ENCODE measurements at places on chromosomes 5 and 9.

- DNase-seq, result peak; percentile 8
These were observed 61.0 kb upstream of the ADAMTS2 start for GRCh38 chr5:179406031-179406961.

DNA sequence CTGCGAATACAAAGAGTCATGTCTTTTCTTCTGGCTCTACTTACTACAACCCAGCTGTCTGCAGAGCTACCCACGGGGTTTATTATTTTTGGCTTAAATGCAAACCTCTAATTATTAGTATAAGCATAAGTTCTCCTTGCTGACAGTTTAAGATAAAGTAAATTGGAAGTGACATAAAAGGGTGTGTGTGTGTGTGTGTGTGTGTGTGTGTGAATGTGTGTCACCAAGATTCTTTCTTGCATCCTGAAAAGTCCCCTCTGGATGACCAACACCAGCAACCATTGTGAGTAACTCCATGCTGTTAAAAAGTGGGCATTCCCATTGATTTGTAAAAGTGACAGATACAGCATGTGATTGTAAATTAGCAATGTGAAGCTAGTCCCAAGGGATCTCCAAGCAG, 803.8 kb upstream of the ZNF608 start:
- DNase-seq, result peak; percentile 75

GRCh38 chr5:155631116-155631515, 617.6 kb downstream of the KIF4B start:
- no peak for DNase-seq

- DNase-seq, result no peak
These were observed 210.2 kb downstream of the HSPA4 start for GRCh38 chr5:133261993-133262392.

DNA sequence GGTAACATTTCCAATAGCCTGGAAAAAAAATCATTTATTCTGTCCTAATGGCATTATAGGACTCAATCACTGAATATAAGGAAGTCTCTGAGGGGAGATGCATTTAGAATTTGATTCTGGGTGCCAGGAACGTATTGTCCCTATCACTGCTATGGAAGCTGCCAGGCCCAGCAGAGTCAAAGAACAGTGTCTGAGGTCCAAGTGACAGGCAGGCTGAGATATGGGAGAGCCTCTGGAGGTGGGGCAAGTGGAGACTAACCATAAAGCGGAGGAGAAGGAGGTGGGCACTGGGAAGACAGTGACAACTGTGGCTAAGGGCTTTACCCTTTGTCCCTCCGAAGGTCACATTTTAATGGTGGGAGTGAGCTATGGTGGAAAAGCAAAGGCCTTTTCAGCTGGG, 505.5 kb downstream of the CTNND2 start:
- no peak for DNase-seq

- DNase-seq, result no peak
These were observed 14.1 kb downstream of the TRIM7 start for GRCh38 chr5:181190711-181191525.

DNA sequence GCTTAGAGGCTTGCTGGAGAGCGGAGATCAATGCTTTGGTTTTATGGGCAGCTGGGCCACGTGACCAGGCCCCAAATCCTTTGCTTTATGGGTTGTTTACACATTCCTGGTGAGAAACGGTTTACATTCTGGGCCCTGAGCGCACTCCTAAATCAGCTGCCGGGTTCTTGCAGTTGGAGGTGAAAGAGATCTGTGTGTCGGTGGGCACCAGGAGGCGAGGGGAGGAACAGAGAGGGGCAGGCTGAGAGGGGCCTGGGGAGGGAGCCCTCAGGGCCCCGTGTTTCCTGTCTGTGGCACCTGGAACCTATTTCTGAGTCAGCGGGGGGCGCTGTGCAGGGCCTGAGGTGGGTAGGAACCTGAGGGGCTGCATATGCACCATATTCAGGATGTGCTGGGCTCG, 63.5 kb upstream of the HAND1 start:
- no peak for DNase-seq
